ENCODE measurements at places on chromosomes 12 and 14. TPM values are rescaled to one million over a fixed set of nuclear protein-coding genes. Genes with fewer than 3 reads are reported as not detected.

GRCh38 chr14:88430976-88431375 lies 45.5 kb downstream of the SPATA7 start:
- DNase-seq = no peak

Gene FITM1
- not detected for total RNA-seq

DNA sequence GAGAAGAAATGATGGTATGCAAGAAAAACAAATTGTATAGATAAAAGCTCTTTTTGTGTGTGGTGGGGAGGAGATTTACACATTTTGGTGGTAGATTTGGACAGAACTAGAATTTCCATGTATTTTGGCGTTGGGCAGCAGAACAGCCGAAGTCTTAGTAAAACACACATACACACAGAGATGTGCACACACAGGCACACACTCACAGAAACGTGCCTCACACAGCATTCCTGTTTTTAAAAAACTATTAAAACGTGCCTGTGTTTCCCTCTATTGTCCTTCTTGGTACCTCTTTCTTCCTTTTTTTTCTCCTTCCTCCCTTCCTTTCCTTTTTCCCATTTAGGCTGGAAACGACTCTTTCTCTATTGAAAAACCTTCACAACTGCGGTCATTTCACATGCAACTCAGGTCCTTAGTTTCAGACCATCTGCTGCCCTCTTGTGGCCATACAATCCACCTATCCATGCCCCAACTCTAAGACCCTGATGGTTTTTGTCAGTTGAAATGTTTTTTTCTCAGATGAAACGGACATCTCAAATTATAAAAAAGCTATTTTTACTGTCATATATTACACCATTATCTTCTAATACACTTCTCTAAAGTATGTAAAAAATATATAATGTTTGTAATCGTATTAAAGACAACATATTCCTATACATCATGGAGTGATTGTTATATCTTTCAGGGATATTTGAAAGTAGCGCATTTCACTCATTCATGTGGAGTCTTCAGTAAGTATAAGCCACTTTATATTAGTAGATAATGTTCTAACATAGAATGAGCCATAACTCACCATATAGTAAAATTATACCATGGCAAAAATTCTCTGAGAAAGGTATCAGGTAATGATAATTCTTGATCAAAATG lies 386.7 kb upstream of the NOVA1 start:
- DNase-seq = no peak

Gene CLEC9A
- not detected for total RNA-seq

- DNase-seq = no peak
Observed at GRCh38 chr12:59370933-59371332, 224.9 kb upstream of the SLC16A7 start.

Gene MYF6
- total RNA-seq = not detected

GRCh38 chr12:46364300-46364696 lies 8.3 kb downstream of the SLC38A2 start:
- DNase-seq = no peak

Gene KRT82
- total RNA-seq = not detected

- no peak for DNase-seq
Observed at GRCh38 chr12:52351196-52352059, 15.9 kb downstream of the KRT85 start.

- DNase-seq = no peak
Observed at GRCh38 chr14:95345032-95345431, 25.3 kb upstream of the CLMN start.

GRCh38 chr14:66540038-66540437 lies 32.1 kb downstream of the GPHN start:
- DNase-seq = no peak

GRCh38 chr14:80419769-80420168 lies 208.5 kb upstream of the DIO2 start:
- DNase-seq = no peak

DNA sequence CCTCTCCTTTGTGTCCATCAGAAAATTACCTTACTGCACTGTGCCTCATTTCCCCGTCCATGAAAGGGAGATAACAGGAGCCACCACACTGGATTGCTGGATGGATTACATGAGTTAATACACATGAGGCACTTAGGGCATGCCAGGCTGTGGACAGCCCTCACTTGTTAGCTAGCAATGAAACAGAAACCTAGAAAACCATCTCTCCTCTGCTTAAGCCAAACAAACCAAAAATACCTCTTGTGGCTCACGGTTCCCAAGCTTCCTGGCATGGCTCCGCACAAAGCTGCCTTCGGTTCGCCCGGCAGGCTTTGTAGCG lies 660 bp upstream of the HCFC2 start:
- DNase-seq = no peak

Gene SCNN1A
- total RNA-seq = 55.2 TPM

- DNase-seq = no peak
Observed at GRCh38 chr14:53124786-53125185, 28.3 kb downstream of the DDHD1 start.

DNA sequence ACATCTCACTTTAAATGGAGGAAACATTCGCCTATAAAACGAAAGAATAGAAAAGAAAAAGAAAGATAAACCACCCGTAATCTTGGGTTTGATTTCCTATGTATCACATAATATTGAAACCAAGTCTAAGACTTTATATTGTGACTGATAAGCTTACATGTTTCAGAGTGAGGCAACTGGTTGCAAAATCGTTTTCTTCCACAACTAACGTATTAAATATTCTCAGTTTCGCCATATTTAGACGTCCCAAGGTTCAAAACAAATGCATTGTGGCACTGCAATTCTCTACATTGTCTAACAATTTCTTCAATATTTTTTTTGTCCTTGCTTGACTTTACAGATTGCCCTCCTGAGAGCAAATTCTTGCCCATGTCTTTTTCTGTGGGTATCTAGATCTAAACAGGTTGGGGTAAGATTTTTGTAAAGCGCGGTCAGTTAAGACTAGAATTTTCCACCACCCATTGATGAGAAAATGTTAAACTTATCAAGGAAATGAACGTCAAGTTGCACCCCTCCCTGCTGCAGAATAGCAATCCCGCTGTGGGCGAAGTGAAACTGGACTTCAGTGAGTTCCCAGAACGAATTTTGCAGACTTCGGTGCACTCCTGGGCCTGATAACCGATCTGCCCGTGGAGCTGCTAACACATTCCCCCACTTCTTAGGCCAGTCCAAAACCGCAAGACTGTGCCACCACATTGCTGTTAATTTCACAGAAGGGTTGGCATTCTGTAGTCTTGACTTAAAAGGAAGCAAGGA lies 2.7 kb downstream of the TBX3 start:
- DNase-seq = no peak

DNA sequence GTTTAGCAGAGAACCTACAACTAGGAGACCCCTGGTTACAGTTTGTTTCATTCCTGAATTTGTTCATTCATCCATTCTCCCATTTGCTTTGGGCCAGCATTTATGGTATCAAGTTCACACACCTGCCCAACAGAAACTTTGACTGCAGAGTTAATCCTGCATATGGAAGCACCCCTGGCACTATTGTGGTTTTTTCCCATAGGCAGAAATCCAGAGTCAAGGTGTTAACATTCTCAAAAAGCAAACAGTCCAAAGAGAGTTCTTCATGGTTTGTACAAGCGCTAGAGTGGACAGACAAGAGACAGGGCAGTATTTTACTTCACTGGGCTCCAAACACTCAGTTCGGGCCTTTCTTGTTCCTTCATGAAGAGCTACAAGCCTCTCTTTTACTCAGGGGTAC lies 51.9 kb downstream of the KCNK10 start:
- DNase-seq = no peak

DNA sequence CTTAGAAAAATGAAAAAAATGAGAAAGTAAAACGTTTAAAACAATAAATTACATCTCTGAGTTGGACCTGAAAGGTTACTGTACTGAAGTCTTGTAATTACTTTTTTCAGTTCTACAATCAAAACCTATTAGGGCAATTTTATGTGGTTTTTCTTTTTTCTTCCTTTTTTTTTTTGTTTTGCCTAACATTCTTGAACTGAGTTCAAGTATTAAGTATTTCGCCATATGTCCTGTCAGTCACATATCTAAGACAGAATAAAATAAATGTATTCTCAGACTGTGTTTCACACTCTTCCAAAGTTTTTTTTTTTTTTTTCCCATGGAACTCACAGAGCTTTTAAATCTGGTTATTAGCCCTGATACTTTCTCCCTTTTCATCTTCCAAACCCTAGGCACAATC lies 172.0 kb downstream of the BCAT1 start:
- DNase-seq = no peak

DNA sequence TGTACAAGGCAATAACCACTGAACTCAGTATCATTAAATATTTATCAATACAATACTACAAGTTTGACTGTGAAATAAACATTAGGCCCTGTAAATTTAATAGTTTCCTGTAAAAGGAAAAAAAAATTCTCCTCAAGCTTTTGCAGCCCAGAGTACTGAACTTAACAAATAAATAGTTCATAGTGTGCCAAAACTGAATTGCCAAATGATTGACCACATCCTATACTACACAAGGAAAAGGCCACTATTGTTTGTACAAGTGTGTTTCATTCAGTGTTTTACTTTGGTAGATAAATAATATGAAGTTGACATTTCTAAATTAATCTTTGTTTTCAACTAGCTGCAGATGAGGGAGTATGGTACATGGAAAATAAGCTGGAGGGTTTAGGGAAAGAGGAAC lies 379.6 kb downstream of the FLRT2 start:
- no peak for DNase-seq

GRCh38 chr14:53054457-53054856 lies 98.7 kb downstream of the DDHD1 start:
- DNase-seq = no peak

DNA sequence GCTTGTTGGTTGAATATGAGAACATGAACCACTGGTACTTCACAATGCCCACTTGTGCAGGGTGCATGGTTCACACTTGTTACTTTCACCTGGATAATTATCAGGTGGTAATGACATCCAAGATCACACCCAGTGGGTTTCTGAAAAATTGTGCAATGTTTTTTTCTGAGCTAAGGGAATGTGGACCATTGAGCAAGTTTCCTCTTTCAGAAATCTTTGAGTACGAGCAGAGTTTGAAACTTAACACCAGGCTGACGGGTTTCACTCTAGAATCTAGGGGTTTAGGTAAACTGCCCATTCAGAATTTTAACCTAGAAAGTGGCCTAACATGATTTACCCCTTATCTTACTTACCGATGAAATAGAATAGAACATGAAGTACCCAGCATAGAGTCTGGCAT lies 389.6 kb downstream of the PAWR start:
- no peak for DNase-seq

GRCh38 chr14:102544046-102544746 lies 34.6 kb upstream of the ANKRD9 start:
- DNase-seq = no peak

DNA sequence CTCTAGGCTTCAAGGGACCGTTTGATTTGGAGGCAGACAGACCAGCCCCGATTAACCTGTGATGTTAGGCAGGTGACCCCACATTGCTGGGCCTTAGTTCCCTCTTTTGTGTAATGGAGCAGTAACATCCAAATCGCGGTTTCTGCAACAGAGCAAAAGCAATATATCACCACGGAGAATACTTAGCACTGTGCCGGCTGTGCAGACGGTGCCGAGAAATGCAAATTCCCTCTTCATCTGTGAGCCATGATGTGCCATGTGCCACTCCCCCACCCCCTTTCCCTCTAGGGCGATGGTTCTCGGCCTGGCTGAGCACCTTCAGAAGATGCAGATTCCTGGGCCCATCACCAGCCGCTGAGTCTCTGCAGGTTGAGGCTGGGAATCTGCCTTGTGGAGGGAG lies 10.9 kb downstream of the BCL7A start:
- no peak for DNase-seq

GRCh38 chr12:78392918-78393317 lies 471.7 kb upstream of the SYT1 start:
- no peak for DNase-seq

- DNase-seq = no peak
Observed at GRCh38 chr14:58752289-58752688, 114.5 kb downstream of the DACT1 start.

Gene TPH2
- not detected for total RNA-seq

DNA sequence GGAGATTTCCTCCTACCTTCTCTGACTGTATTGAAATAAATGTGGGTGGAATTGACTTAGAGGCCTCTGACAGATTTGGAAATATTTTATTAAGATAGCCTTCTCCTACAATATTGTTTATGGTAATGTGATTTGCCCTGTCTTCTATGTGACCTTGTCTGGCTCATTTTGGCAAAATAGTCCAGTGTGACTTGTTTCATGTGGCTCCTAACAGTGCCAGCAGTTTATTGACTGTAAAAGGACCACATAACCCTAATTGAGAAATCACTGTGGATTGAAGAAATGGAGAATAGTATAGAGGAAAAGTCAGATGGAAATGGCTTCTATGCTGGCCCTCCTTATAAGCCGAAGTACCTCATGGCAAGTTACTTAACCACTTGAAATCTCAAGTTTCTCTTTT lies 170.9 kb upstream of the PTPRQ start:
- DNase-seq = no peak

Gene ANKRD52
- total RNA-seq = 22.6 TPM

DNA sequence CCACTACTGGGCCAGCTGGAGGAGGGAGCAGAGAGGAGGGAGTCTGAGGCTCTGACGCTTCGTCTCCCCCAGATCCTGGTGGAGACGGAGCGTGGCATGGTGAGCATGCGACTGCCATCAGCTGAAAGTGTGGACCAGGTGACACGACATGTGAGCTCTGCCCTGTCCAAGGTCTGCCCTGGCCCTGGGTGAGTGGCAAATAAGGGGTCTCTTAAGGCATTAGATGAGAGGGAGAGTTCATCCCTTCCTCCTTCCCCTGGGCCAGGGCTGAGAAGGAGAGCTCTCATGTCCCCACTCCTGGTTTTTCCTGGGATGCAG lies 2.5 kb downstream of the CARMIL3 start:
- no peak for DNase-seq

Gene POTEM
- total RNA-seq = not detected

DNA sequence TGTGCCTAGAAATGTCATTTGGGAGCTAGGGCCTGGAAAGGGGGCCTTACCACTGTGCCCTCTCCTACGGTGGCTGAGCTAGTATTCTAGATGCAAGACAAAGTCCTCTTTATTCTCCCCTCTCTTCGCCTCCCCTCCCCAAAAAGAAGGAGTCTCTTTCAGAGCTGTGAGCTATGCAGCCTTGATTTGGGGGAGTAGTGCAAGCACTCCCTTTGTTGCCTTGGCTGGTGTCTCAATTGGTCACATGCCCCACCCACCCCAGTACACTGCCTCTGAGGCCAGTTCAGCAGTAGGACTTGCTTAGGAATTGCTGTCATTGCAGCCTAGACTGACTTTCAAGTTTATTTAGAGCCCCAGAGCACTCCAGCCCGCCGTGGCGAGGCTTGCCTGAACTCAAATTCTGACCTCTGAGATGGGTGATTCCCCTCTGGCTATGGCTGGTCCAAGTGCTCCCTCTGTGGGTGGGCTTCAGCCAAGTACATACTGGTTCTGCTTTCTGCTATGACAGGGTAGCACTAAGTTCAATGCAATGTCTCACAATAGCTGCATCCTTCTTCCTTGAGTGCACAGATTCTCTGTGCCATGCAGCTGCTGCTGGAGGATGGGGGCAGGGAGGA lies 37.0 kb upstream of the FBXO33 start:
- DNase-seq = no peak

GRCh38 chr12:6946033-6946919 lies 2.5 kb downstream of the C12orf57 start:
- no peak for DNase-seq

GRCh38 chr12:2451025-2451424 lies 343.7 kb upstream of the FKBP4 start:
- no peak for DNase-seq
